ENCODE measurements at places on chromosomes 11 and 22.

DNA sequence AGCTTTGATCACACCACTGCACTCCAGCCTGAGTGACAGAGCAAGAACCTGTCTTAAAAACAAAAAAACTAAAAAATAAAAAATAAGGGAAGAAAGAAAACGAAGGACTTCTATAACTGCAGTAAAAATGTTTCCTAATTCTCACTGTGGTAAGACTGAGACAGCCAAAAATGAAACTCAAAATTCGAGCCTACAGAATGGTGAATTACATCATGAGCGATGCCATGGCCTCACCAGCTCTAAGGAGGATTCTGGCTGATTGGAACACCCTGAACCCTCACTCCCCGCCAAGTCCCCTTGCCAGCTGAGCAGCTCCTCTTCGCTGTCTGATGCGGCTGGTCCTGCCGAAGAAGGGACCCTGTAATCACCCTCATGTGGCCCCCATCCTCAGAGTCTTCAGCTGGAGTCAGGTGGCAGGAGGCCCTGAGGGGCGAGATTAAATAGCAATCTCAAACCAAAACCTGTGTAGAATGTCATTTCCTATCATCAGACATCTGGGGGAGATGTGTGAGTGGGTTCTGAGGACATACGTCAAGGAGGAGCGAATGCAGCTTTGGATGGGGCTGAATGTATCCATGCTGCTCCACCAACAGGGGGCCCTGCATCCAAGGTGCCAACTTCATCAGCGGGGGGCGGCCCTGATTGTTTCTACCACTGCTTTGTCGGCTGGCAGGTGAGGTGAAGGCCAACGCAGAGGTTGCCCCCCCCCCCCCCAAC is 29.2 kb downstream of the PDGFB start:
- peak; percentile 58 for DNase-seq

GRCh38 chr22:17460895-17461294 is 91.6 kb downstream of the CECR2 start:
- DNase-seq, result no peak

GRCh38 chr11:64687643-64688533 is 35.1 kb downstream of the NRXN2 start:
- no peak for DNase-seq

DNA sequence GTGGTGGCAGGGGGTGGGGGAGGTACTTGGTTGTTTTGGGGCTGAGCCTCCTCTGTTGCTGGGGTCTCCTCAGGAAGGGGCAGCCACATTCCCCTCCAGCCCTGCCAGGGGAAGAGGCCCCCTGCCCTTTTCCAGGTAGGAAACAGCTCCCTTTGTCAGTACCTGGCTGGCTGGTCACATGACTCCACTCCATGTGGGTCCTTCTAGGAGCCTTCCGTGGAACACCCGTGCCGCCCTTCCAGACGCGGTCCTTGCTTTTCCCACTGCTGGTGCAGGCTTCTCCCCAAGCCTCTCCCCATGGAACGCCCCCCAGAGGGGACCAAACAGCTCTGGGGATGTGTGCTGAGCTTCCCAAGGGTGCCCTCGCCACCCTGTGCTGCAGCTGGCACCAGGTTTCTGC is 19.9 kb downstream of the IFT27 start:
- DNase-seq, result no peak

GRCh38 chr11:56910785-56911184 is 77.9 kb upstream of the OR5AK2 start:
- DNase-seq, result no peak

DNA sequence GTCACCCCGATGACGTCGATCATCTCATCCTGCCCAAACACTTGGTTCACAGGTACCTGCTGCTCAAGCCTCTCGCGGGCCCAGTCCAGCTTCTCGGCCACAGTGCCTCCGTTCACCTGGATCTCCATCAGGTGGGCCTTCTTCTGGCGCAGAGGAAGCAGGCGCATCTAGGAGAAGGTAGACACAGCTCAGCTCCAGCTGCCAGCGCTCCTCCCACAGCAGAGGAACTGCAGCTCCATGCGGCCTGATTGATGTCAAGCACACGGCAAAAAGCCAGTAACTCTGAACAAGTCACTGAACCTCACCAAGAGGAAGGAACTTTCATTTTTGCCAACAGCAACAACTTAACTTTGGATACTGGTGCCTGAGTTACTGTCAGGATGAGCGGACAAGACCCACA is 4.0 kb downstream of the RPL3 start:
- DNase-seq, result no peak

GRCh38 chr11:73001615-73002014 is 140.5 kb downstream of the FCHSD2 start:
- DNase-seq, result no peak

DNA sequence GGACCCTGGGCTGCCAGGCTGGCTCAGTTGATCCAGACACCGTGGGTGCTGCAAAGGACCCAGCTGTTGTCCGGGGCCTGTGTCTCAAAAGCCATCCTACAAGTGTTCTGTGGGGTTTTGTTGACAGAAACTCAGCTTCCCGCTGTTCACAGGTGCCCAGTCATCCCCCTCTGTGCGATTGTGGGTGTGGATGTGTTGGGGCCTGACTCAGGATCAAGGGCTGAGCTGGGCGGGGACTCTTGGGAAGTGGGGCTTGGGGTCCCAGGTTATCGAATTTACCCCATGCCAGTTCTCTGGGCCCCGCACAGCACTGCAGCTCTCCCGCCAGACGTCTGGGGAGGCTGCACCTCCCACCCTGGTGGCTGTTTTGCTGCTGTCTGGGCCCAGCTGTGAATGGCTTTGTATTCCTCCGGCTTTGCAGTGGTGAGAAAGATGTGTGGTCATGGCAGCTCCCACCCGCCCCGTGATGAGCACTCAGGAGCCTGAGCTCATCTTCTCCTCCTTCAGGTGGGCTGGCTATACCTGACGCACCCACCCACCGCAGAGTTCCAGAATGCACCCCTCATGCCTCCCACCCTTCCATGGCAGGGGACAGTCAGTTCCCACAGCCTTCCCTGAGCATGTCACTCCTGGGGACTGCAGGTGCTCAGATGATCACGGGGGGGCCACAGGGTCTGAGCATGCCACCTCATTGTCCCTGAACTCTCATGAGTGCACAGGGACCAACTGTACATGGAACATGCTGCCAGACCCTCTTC is 3.6 kb upstream of the AP2A2 start:
- no peak for DNase-seq

- DNase-seq, result no peak
These were observed 704.1 kb upstream of the CCDC179 start for GRCh38 chr11:23564370-23564769.

DNA sequence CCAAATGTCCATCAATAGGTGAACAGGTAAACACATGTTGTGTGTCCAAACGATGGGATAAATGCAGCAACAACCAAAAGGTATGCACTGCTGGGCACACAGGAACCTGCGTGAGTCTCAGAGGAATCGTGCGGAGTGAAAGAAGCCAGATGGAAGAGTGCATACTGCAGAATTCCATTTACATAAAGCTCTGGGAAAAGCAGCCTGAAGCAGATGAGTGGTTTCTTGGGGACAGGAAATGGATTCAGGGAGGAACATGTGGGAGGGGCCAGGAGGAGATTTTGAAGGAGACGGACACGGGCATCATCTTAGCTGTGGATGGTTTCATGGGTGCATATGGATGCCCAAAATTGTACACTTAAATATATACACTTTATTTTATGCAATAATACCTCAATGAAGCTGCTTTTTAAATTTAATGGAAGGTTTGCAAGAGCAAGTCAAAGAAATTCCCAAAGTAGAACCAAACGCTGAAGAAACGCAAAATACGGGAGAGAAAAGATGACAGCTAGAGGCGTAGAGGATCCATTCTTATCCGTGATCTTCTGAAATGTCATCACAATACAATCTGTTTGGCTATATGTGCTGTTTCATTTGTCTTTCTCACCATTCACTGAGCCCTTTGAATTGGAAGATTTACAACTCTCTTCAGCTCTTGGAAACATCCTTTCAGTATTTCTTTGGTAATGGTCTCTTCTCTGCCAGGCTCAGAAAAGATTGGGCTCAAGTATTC is 24.5 kb downstream of the ST14 start:
- DNase-seq, result no peak

DNA sequence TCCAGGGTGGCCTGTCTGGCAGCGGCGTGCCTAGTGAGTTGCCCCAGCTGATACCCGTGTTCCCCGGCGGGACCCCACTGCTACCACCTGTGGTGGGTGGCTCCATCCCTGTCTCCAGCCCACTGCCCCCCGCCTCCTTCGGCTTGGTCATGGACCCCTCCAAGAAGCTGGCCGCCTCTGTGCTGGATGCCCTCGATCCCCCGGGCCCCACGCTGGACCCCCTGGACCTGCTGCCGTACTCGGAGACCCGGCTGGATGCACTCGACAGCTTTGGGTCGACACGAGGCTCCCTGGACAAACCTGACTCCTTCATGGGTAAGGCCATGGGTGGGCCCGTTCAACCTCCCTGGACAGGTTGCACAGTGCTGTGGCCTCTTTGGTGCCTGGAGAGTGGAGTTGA is 38.5 kb downstream of the ZC3H7B start:
- DNase-seq, result no peak

- DNase-seq, result no peak
These were observed 7.3 kb downstream of the GRAP2 start for GRCh38 chr22:39908136-39908535.

- no peak for DNase-seq
These were observed 64.2 kb downstream of the BID start for GRCh38 chr22:17710023-17710422.

GRCh38 chr11:33323421-33323820 is 66.2 kb downstream of the HIPK3 start:
- DNase-seq, result no peak

DNA sequence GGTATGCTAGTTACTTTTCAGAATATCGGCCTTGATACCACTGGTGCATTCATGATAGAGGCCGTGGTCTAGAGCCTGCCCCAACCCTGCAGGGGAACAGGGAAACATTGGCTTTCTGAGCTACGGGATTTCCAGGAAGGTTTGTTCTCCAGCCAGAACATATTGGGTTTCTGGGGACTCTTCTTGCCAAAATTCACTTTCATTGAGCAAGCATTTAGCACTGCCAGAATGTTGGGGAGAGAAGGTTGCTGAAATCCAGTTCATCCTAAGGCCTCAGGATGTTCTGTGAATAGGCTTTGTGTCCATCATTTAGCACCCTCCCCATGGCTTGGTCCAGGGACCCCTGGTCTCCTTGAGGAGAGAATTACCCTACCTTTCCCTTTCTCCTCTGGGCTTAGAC is 36.7 kb downstream of the DRG1 start:
- DNase-seq, result no peak

- no peak for DNase-seq
These were observed 101.4 kb upstream of the C11orf87 start for GRCh38 chr11:109320595-109320994.

DNA sequence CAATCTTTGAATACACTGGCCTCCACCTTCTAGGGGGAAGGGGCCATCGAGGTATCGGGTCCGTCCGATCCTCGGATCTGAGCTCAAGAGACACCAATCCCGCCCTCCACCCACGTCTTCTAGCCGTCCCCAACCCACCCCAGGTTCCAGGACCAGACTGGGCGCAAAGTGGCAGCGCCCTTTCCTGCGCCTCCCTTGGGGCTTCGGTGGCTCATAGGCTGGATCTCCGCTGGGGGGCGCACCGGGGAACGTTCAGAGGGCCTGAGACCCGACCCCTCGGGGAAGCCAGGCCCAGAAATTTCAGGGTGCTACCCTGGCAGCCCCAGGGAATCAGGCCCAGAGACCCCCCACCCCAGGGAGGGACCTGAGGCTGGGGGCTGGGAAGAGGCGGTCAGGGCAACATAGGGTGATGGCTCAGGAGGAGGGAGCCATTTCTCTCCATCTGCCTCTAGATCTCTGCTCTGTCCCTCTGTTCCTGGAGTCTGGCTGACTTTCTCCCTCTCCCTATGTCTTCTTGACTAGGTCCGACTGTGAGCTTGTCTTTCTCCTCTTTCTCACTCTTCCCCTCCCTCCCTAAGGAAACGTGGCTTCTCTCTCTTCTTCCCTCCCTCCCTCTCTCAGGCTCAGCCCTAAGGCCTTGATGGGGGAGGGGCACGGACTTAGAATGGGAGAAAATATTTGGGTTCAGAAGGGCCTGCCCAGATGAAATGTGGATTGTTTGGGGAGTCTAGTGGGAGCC is 1.1 kb downstream of the CREB3L1 start:
- DNase-seq, result peak; percentile 83

- no peak for DNase-seq
These were observed 7.3 kb upstream of the SPINDOC start for GRCh38 chr11:63805844-63806415.

DNA sequence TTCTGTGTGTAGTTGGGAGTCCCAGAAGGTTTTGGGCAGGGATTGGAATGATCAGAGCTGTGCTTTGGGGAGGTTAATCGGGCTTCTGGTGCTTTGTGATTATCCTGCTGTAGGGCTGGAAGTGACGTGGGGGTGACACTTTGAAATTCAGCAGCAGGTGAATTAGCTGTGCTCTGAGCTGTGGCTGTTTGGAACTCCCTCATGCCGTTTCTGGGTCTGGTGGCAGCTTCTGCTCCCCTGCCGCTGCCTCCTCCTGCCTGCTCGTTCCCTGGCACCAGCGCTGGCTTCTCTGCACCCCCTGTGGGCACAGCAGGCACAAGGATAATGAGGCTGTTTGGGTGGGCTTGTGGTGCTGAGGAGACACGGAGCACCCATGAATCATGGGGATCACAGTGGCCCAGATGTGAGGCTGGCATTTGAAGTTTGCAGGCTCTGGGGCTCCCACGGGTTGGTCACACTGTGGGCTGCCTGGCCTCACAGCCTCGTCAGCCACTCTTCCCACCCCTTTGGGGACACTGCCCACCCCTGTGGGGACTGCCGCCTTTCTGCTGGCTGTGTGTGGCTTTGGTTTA is 49.7 kb downstream of the TBC1D22A start:
- DNase-seq, result no peak

- no peak for DNase-seq
These were observed 915 bp upstream of the SREBF2 start for GRCh38 chr22:41831828-41832552.

- no peak for DNase-seq
These were observed 10.2 kb downstream of the ARAP1 start for GRCh38 chr11:72741849-72742512.

- no peak for DNase-seq
These were observed 397.6 kb downstream of the BUD13 start for GRCh38 chr11:116375221-116375620.

- no peak for DNase-seq
These were observed 137.7 kb downstream of the FEZ1 start for GRCh38 chr11:125358254-125358840.

DNA sequence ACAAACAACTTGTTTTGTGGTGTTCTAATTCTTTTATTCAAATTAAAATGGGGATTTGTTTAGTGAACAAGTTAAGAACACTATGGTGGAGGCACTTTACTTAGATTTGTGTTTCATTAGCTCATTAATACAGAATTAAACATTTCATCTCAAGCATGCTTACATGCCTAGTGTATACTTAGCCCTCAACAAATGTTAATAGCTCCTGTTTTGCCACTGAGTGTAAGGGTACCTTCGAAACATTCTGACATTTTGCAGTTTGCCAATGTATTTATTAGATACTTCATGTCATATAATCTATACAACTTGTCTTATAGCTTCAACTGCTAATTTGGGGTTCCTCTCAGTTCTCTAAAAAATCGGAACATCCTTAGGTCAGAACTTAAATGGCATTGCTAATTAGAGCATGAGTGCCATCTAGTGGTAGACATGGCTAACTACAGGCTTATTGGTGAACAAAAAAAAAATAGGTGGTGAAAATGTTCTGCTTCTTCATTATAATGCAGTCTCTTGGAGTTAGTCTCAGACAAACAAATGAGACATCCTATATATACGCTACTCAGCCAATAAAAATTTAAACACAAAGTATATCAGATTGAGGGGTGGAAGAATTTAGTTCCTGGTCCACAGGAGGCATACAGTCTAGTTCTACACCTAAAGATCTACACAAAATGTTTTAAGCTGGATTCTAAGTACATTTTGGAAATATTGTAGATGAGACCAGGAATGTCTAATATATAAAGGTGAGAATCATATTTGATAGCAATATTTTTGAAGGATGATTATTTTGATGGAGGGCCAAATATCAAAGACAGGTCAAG is 4.9 kb upstream of the CNTN5 start:
- DNase-seq, result no peak

All from WTC11 (cell line).